ENCODE measurements at places on chromosomes 2 and 18. TPM values are rescaled to one million over a fixed set of nuclear protein-coding genes. Genes with fewer than 3 reads are reported as not detected.

DNA sequence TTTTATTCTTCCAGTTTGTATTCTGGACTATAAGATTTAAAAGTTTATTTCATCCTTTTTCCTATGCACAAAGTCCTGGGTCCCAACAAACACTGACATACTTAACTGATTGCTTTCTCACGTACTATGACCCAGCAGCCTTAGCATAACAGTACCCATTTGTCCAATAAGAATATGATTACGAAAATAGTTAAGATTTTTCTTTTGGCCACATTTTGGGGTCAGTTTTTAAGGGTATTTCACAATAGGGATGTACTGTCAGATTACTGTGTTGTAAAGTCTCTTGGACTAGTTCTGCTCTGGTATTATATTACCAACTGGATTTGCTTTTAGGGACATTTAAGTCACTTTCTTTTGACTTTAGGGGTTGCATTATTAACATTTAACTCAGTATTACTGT, 46.1 kb downstream of the TTC39C start:
- DNase-seq = no peak

GRCh38 chr2:157185476-157186227, 71.9 kb upstream of the GALNT5 start:
- no peak for DNase-seq

DNA sequence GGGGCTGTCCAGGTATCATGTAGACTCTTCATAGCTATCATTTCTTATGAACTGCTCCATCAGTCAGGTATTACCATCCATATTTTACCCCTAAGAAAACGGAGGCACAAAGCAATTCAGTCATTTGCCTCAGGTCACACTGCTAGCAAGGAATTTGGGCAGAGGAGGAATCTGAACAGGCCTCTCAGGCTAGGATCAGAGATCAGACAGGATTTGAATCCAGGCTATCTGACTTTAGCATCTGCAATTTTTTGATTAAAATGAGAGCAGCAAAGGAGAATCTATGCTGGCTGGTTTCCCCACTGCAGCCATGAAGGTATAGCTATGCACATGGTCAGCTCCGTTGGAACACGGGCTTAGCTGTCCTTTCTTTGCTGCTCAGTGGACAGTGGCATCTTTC, 60.1 kb downstream of the TACR1 start:
- DNase-seq = no peak

CXCR2 gene
- 0.82 TPM for total RNA-seq

CRYBA2 gene
- total RNA-seq = not detected

GRCh38 chr2:191832668-191833067, 14.2 kb downstream of the CAVIN2 start:
- no peak for DNase-seq

ALLC gene
- not detected for total RNA-seq

DNA sequence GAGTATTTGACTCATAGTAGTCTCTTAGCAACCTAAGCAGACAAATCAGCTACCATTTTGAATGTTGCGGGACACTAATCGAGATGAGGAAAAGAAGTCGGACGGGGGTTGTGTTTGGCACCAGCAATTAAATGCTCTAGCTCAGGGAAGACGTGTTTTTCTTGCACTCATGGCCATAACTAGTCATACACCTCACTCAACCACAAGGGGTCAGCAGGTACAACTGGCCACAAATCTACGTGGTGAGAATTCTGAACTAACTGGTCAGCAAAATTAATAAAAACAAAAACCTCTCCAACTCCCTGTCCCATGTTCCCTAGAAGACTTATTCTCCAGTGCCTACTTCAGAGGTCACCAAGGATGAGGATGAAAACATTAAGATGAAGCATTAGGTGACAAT, 1467.8 kb downstream of the DPP10 start:
- peak; percentile 61 for DNase-seq

DNA sequence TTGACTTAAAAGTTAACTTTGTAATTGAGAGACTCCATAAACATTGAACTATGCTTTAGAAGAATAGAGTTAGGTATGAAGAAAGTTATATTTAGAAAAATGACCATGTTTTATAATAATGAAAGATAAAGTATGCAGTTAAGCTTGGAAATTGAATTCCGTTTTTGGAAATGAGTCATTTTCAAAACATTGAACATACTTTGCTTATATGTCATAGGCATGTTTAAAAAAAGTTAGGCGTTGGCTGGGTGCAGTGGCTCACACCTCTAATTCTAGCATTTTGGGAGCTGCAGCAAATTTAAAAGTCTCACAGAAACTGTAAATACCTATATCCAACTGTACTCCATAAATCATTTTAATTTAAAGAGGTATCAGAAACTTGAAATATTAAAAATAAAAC, 607.4 kb downstream of the CBLN2 start:
- no peak for DNase-seq

HOXD12 gene
- total RNA-seq = not detected

ZNF521 gene
- total RNA-seq = 10.4 TPM

DNA sequence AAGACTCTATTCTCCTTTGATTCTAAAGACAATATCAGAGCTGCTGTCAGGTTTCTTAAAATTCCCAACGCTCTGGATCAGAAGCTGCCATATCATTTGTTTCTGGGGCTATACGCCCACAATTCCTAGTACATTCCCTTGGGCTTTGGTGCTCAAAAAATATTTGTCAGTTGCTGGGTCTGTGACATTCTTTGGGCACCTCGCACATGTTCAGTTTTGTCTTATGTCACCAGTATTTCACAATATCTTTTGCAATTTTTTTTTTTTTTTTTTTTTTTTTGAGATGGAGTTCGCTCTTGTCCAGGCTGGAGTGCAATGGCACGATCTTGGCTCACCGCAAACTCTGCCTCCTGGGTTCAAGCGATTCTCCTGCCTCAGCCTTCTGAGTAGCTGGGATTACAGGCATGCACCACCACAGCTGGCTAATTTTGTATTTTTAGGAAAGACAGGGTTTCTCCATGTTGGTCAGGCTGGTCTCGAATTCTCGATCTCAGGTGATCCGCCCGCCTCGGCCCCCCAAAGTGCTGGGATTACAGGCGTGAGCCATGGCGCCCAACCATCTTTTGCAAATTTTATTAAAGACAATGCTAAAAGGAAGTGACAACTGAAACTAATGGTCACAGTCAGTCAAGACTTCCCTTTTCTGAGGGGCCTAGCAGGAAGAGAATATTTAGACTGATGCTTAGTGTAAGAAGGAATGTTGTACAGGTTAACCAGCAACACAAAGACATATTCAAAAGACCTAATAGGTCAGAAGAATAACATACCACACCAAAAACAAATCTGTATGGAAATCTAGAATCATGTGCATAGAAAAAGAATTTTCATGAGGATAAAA, 6.8 kb downstream of the ZNF397 start:
- no peak for DNase-seq

SULT1C4 gene
- 2.1 TPM for total RNA-seq

IL1F10 gene
- not detected for total RNA-seq

LRRTM1 gene
- 1.3 TPM for total RNA-seq

DNA sequence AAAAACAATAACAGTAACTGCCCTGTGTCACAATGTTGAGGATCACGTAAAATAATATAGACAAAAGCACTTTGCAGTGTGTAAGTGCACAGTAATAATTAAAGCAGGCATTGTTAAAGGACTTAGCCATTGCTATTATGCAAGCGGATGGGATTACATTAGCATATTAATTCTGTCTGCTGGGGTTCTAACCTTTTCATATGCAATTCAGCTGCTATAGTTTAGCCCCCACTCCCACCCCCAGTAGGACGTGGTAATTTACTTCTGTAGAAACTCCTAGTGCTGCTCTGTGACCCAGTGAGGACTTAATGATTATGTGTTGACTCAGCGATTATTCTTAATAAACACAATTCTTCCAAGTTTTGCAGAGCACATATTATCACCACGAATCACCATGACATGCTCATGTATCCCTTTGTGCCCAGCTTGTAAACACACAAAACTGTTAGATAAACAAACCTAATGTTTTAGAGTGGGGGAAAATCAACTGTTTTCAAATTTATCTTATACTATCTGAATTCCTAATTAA, 5.1 kb upstream of the ADAM23 start:
- no peak for DNase-seq
